Neural crest cell (in vitro differentiated cells): ENCODE measurements at places on chromosomes 5 and 9.

DNA sequence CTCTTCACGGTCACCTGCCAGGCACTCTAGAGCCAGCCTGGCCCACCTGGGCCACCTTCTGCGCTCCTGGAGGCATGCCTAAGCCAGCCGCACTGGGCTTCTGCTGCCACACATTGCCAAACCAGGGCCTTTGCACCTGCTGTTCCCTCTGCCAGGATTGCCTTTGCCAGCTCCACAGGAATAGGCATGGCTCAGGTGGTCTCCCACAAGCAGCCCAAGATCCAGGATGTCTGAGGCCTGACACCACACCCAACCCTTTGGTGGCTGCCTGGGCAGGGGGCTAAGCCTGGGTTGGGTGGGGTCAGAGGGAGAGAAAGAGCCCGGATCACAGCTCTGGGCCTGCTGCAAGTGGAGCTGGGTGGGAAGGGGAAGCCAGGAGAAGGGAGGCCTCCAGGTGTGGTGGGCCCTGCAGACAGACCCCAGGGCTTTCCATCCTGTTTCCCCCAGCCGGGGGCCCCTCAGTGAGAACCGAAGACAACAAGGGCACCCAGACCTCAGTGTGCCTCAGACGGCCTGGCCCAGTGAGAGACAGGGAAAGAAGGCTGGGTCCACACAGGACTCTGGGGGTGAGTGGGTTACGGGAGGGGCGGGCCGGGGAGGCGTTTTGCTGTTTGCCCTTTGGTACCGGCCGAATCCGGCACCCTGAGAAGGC lies 672 bp upstream of the SUSD3 start:
- DNase-seq: no peak

GRCh38 chr9:71119746-71120145 lies 1.7 kb downstream of the TRPM3 start:
- no peak for DNase-seq

DNA sequence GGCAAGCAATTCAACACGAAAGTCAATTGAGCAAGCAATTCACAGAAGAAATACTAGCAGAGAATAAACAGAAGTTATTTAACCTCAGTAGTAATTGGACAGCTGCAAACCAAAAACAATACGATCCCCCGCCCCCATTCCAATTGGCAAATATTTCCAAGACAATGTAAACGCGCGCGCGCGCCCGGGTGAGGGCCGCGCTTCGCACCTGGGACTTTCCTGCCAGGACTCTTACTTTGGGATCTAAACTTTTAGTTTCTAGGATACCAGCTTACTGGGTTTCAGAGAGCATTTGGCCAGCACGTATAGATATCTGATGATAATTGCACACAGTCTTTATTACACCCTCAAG lies 8.6 kb downstream of the RUFY1 start:
- DNase-seq: no peak

DNA sequence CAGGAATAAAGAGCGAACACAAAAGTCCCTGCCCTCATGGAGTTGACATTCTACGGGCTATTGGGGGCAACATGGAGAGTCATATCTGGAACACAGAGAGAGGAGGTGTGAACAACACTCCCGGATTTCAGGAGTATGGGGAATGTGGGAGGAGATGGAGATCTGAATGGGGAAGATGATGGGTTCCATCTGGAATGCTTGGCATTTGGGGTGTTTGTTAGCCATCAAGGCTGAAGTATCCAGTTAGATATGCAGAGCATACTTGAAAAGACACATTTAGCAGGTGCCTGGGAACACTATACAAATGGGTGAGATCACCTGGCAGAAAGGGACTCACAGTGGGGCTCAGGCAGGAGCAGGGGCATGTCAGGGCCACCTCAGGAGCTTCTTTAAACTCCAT lies 61.1 kb downstream of the EGFLAM start:
- no peak for DNase-seq

- no peak for DNase-seq
Measured at GRCh38 chr5:33933723-33934169, 2.4 kb upstream of the RXFP3 start.

DNA sequence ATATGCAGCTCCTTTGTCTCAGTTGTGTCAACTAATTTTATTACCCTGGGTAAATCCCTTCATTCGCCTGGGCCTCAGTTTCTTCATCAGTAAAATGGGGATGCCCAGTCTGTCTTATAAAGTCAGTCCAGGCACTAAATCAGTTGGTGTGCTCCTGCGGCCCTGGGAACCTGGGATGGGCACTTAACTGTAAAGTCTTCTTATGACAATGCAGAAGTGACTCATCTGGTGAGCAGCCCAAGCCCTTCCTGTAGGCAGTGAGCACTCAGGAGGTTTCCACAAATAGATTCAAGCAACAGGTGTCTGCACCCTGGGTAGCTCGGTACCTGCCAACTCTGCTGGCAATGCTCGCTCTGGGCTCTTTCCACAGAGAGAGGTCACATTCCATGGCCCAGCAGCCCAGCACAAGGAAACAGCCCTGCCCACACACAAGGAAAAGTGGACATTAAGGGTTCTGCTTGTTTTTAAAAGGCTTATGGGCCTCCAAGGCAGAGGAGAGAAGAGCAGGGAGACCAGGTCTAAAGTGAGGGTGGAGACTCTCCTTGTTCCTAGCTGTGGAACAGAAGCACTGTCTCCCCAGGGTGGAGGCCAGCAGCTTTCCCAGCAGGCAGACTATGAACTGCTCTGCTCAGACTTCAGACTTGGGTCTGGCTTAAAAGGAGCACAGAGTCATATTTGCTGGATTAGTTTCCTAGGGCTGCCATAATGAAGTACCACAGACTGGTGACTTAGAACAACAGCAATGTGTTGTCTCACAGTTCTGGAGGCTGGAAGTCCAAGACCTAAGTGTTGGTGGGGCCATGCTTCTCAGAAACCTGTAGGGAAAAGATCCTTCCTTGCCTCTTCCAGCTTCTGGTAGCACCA lies 89.7 kb upstream of the ADRA1B start:
- no peak for DNase-seq

- no peak for DNase-seq
Measured at GRCh38 chr5:119943148-119943547, 313.8 kb downstream of the FAM170A start.

GRCh38 chr9:120336021-120336752 lies 243.8 kb downstream of the CDK5RAP2 start:
- no peak for DNase-seq

DNA sequence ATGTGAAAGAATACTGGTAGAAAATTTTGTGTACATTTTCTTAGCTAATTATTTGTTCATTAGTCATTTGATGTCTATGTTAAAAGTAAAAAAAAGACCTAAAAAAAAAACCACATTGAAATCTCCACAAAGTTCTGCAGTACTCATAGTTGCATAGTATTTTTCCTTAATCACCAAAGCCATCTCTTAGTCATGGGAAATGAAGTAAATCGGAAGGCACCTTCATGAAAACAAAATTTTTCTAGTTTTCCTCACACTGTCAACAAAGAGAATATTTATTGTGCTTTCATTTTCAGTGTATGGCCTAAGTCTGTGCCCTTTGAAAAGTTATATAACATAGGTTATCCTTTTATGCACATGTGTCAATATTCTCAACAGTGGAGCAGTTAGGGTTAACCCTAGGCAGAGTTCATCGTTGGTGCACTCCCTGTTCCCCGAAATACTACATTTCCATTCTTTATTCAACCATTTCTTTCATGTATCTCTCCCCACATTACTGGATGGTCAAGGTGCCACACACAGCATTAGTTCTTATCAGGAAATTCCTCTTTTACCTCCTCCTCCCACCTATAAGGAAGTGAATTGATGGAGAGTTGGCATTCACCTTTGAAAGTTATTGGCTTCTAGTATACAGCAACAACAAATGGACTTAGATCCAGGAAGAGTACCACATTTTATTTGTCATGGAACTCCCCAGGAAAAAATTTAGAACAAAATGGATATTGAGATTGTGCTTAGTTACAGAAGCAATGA lies 93.1 kb downstream of the NUDT12 start:
- DNase-seq: no peak

DNA sequence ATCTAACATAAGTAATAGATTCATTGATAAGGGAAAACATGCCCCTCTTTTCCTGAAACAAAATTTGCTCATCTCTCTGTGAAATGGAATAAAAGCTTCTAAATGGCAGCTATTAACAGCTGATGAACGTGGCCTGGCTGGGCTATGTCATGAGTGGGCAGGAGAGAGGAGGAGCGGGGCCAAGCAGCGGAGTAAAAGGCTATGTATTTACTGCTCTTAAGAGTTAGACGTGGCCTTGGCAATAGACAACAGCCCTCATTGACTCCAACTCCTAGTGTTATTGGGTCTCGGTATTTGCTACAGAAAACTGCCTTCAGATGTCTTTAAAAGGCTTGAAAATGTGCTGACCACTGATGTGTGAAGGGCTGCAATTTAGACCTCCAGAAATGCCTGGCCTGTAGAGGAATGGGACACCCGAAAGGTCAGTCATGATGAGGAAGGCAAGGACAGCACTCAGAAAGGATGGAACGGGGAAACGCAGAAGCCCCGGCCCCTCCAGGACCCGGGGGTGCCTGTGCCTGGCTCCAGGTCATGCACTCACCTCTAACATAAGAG lies 116.8 kb downstream of the PDZD2 start:
- DNase-seq: no peak

- no peak for DNase-seq
Measured at GRCh38 chr5:175335691-175336090, 108.3 kb downstream of the DRD1 start.

DNA sequence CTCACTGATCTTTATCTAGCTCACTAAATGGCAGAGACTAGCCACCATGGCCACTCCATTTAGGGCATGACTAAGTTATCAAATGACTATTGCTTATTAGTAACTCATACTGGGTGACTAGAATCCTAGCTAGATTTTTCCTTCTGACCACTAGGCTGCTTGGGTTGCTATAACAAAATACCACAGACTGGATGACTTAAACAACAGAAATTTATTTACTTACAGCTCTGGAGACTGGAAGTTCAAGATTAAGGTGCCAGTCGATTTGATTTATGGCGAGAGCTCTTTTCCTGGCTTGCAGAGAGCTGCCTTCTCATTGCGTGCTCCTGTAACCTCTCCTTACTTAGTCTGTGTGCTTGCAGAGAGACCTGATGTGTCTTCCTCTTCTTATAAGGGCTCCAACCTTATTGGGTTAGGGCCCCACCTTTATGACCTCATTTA lies 55.0 kb upstream of the APC start:
- DNase-seq: no peak

GRCh38 chr9:138105561-138106505 lies 228.3 kb downstream of the CACNA1B start:
- no peak for DNase-seq

DNA sequence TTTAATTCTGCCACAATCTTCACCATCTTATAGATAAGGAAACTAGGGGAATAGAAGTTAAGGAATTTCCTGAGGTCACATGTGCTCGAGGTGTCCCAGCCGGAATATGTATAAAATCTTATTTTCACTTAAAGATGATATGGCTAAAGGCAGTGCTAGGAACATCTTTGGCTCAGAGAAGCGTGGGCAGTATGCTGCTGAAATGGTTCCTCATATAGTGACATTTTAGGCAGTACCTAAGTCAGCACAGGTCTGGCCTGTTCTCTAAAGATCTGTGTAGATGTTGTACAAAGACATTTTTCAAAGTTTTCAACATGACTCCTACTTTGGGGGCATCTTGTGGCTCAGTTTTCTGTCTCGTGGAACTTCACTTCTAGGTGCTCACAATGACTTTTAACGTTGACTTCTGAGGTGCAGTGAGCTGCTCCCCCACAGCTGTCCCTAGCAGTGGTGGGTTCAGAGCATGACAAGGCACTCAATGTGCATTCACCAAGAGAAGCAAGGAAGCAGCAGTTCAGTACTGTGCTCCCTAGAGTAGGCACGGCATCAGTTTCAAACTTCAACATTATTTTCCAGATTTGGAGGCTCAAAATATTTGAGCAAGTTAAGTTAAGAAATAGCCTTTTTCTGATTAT lies 40.3 kb downstream of the TNFAIP8 start:
- DNase-seq: no peak

GRCh38 chr5:167167191-167167795 lies 1124.2 kb upstream of the WWC1 start:
- DNase-seq: no peak

- no peak for DNase-seq
Measured at GRCh38 chr5:137316346-137316736, 182.8 kb downstream of the SPOCK1 start.

DNA sequence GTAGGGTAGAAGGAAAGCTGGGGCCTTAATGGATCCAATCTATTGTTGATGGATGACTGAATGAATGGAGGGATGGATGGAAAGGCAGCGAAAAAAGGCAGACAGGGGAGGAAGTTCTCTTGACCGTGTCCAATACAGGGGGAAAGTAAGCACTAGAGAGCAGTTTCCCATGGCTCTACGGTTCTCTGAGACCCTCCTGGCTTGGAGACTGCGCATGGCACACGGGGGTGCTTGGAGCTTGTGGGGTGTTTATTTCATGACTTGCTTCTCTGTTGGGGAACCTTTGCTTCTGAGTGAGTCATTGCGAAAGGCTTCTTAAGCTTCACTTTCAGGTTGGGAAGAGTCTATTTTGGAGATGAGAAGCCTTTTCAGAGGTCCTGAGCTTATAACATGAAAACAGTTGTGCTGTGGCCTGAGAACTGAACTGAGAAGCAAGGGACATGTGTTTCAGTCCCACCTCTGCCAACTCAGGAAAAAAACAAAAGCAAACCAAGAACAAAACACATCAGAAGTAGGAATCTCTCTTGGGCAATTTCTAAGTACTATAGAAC lies 12.8 kb upstream of the TEX48 start:
- no peak for DNase-seq
